Keratinocyte (primary cell): ENCODE measurements at places on chromosomes 4 and X. TPM values are rescaled to one million over a fixed set of nuclear protein-coding genes. Genes with fewer than 3 reads are reported as not detected.

The HTRA3 gene
- not detected in 3 replicates for polyA plus RNA-seq

The SPANXA1 gene
- polyA plus RNA-seq = not detected in 3 replicates

The TMPRSS11A gene
- 0.03 to 0.10 TPM in 2 of 3 replicates, not detected in the other for polyA plus RNA-seq

The TRO gene
- polyA plus RNA-seq = 0.71 to 1.5 TPM (median 0.79 TPM) in 3 replicates

The FOXR2 gene
- not detected in 3 replicates for polyA plus RNA-seq

The C4orf54 gene
- 0.01 to 0.03 TPM in 2 of 3 replicates, not detected in the other for polyA plus RNA-seq

The ETDB gene
- polyA plus RNA-seq = not detected in 3 replicates

The TCP11X2 gene
- polyA plus RNA-seq = not detected in 3 replicates

The RXFP1 gene
- 0.05 TPM in 1 of 3 replicates, not detected in the others for polyA plus RNA-seq

The PCDH18 gene
- 0.02 to 0.13 TPM (median 0.08 TPM) in 3 replicates for polyA plus RNA-seq

The PWWP3B gene
- polyA plus RNA-seq = 0.11 to 0.28 TPM (median 0.16 TPM) in 3 replicates

DNA sequence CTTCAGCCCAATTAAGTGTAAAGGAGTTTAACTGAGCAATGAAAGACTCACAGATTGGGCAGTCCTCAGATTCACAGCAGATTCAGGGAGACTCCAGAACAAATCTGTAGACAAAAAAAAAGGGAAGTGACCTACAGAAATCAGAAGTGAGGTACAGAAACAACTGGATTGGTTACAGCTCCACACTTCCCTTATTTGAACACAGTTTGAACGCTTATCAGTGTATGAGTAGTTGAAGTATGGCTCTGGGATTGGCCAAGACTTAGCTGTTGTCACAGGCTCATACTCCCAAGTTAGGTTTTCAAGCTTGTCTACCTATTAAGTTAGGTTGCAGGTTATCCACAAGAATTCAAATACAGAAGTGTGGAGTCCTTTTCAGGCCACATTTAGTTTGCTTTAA lies 112.4 kb upstream of the ELOVL6 start:
- DNase-seq = no peak

DNA sequence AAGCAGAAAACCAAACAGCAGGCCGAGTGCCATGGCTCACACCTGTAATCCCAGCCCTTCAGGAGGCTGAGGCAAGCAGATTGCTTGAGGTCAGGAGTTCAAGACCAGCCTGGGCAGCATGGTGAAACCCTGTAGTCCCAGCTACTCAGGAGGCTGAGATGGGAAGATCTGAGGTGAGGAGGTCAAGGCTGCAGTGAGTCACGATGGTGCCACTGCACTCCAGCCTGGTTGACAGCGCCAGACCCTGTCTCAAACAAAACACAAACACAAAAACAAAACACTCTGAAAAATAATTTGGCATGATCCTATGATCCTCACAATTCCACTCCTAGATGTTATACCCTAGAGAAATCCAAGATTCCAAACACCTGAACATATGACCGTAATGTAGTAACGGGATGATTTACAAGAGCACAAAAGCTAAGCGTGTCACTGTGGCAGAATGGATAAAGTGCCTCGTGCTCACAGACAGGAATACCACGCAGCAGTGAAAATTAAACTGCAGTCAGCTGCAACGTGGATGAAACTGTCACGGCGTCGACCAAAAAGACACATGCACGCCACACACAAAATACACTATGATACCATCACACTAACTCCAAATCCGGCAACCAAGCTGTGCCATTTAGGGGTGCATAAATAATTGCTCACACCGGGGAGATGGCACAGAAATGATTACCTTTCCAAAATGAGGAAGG lies 1.7 kb downstream of the NELFA start:
- DNase-seq = no peak

- DNase-seq = no peak
Measured at GRCh38 chr4:53928825-53929224, 135.6 kb downstream of the CHIC2 start.

GRCh38 chr4:3719191-3719590 lies 47.0 kb upstream of the ADRA2C start:
- DNase-seq = no peak

- no peak for DNase-seq
Measured at GRCh38 chr4:164943192-164943591, 34.3 kb downstream of the TRIM61 start.

DNA sequence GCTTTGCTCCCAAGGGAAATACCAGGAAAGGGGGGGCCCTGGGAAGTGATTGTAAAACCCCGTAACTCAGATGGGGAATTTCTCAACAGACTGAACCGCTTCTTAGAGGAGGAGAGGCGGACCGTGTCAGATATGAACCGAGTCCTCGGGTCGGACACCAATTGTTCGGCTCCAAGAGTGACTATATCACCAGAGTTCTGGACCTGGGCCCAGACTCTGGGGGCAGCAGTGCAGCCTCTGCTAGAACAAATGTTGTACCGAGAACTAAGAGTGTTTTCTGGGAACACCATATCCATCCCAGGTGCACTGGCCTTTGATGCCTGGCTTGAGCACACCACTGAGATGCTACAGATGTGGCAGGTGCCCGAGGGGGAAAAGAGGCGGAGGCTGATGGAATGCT lies 1.0 kb downstream of the PNMA3 start:
- no peak for DNase-seq

DNA sequence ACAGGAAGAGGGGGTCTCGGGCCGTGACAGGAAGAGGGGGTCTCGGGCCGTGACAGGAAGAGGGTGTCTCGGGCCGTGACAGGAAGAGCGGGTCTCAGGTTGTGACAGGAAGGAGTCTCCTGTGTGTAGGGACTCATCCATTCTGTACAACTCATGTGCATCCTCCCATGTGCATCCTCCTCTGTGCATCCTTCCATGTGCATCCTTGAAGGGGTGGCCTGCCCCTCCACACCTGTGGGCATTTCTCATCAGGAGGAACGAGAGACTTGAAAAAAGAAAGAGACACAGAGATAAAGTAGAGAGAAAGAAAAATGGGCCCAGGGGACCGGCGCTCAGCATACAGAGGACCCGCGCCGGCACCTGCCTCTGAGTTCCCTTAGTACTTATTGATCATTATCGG lies 30.2 kb upstream of the PLCXD1 start:
- DNase-seq = no peak

DNA sequence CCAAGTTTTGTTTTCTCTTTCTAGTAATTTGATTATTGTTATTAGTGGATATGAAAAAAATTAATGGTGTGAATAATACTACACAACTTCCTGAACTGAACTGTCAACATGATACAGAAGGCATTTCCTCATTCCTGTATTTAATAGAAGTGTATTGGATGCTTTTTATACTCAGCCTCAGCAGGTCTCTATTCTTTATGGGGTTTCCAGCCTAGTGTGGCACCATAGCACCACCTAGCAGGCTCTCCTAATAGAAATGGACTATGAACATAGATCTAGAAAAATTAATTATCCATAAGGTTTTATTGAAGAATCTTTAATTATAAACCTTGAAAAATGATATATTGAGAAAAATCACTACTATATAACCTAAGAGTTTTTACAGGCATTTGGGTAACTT lies 52.4 kb downstream of the GLRB start:
- DNase-seq = no peak

DNA sequence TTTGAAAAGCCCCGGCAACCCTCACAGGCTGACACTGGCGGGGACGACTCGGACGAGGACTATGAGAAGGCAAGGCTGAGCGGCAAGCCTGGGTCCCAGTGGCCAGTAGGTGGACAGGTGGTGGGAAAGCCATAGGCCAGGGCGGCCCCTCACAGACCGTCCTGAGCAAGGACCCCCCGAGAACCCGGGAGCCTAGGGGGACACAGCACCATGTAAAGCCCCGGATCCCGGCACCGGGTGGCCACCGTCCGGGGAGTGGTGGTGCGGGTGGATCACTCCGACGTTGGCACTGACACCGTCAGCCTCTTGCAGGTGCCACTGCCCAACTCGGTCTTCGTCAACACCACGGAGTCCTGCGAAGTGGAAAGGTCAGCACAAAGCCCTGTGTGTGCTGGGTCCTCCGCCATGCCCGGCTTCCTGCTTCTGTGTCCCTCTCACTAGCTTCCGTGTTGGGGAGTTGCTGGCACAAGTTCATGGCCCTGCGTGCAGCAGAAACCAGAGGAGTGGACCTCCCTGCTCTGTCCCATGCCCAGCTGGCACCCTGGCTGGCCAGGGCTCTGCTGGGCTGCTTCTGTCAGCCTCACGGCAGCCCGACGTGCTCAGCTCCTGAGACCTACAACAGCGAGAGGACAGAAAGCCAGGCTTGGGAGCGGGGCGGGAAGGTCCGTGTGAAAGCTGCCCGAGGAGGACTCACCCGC lies 11.9 kb upstream of the ADD1 start:
- no peak for DNase-seq

- DNase-seq = no peak
Measured at GRCh38 chr4:69838977-69839376, 21.0 kb downstream of the SULT1E1 start.

GRCh38 chr4:152696764-152697261 lies 17.0 kb upstream of the TMEM154 start:
- peak; percentile 73 for DNase-seq
